RPMI8226 (cell line): ENCODE measurements at places on chromosomes 11 and 22.

- DNase-seq: no peak
Observed at GRCh38 chr22:44396021-44396726, 83.4 kb upstream of the SHISAL1 start.

DNA sequence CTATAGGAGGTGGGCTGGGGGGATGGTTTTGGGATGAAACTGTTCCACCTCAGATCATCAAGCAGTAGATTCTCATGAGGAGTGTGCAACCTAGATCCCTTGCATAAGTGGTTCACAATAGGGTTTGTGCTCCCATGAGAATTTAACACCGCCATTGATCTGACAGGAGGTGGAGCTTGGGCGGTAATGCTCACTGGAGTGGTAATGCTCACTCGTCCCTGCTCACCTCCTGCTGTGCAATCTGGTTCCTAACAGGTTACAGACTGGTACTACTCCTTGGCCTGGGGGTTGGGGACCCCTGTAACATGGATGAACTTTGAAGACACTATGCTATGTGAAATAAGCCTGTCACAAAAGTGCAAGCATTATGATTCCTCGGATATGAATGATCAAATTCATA, 87.0 kb upstream of the CLNS1A start:
- DNase-seq: no peak

GRCh38 chr11:118921929-118922744, 3.6 kb downstream of the BCL9L start:
- DNase-seq: no peak

DNA sequence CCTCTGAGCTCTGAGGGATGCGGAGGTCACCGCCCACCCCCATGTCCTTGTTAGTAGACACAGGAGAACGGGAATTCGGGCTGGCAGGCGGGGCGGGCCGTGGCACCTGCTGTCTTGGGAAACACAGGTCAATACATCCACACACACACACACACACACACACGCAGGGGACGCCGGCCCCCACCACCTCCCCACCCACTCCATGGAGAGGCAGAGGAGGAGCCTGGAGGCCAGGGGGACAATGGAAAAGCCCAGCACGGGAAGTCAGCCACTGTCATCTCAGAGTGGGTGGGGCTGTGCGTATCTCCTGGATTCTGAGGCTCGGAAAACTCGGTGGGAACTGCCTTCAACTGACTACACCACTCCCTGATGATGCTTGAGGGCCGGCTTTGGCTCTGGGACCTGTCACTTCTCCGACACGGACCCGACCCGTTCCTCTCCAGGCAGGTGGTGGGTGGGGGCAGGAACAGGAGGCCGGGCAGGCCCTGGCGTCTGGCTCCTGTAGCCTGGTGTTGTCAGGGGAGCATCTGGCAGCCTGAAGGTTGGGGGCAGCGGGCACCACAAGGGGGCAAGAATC, 18.5 kb upstream of the TMEM184B start:
- DNase-seq: no peak

DNA sequence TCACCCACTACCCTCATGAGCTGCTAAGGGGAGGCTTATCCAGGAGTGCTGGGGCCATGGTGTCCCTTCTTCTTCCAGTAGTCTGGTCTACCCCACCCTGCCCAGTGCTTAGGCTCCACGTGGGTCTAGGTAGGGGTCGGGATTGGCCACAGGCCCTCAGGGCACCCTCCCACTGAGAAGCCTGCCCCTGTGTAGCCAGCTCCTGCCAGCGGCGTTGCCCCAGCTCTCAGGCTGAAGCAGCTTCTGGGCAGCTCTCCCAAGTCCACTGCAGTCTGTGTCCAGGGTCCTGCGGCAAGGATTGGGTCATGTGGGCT, 24.0 kb upstream of the RIC3 start:
- no peak for DNase-seq

DNA sequence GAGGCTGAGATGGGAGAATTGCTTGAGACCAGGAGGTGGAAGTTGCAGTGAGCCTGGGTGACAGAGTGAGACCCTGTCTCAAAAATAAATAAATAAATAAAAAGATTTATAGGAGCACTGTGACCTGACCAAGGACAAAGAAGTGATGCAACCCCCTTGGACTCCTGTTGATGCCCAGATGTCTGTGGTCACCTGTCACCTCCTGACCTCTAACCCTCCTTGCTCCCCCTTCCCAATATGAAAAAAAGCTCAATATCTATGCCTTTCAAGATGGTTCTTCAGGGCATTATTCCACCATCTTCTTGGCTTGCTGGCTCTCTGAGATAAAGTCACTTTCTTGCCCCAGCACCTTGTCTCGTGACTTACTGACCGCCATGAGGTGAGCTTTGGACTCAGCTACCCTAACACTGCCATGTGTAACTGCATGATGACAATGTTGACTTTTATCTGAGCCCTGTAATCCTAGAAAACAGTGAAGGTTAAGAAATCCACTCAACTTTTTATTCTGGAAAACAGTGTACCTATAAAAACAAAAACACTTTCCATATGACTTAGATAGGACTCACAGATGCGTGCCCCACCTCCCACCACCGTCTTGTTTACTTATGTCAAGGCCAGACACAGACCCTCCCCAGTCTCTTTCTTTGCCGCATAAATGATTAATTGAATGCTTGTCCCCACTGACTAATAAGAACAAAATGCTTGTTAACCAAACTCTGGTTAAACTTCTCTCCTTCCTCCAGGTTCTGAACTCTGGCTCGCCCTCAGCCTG, 360.5 kb downstream of the BUD13 start:
- DNase-seq: no peak

GRCh38 chr11:1522081-1522424, 35.5 kb upstream of the MOB2 start:
- no peak for DNase-seq

DNA sequence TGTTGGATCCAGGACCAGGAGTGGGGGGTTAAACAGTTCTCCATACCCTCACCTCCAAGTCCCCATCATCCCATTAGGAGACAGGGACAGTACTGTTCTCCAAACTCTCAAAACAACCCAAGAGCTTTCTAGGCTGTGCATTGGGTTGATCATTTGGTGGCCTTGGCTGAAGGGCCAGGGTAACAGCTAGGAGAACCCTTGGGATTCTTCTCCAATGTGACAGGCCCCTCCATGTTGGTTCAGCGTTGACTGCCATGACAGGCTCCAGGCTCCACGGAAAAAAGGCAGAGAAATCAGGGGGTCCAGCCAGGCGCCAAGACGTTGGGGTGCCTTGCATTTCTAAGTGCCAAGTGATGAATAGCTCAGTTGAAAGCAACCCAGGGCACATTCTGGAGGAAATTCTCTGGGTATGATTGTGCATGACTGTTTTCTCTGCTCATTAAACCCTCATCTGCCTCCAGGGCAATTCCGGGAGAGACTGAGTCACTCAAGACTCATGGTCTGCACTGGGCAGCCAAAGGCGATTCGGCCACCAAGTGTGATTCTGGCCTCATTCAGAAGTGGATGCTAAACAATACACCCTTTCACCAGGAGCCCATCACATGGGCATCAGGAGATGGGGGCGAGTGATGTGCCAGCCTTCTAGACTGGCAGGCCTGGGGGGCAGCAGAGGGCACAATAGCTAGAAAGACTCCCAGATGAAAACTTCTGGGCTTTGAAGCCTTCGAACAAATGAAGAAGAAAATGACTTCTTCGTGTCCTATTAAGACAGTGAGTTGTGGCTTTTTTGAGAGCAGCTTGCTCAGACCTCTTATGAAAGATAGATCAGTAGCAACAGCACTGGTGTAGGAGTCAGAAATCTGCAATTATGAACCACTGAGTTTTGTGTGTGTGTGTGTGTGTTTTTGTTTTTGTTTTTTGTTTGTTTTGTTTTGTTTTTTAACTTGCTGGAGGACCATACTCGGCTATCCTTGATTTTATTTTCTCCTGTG, 27.7 kb downstream of the CD44 start:
- DNase-seq: no peak

DNA sequence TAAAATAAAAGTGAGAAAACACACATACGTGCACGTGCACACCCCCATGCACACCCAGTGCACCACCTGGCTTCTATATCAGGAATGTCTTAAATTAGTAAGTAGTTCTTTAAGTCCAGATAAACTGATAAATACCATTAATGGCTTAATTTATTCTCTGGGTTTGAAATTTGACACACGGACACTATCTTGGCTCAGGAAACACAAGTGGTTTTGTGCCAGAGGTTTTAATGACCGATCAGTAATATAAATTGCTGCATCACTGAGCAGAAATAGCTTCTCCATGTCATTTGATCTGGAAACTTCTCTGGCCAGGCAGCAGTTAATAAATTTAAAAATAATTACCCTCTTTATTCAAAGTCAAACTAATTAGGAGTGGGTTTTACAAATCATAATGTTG, 101.5 kb upstream of the NNMT start:
- DNase-seq: no peak

DNA sequence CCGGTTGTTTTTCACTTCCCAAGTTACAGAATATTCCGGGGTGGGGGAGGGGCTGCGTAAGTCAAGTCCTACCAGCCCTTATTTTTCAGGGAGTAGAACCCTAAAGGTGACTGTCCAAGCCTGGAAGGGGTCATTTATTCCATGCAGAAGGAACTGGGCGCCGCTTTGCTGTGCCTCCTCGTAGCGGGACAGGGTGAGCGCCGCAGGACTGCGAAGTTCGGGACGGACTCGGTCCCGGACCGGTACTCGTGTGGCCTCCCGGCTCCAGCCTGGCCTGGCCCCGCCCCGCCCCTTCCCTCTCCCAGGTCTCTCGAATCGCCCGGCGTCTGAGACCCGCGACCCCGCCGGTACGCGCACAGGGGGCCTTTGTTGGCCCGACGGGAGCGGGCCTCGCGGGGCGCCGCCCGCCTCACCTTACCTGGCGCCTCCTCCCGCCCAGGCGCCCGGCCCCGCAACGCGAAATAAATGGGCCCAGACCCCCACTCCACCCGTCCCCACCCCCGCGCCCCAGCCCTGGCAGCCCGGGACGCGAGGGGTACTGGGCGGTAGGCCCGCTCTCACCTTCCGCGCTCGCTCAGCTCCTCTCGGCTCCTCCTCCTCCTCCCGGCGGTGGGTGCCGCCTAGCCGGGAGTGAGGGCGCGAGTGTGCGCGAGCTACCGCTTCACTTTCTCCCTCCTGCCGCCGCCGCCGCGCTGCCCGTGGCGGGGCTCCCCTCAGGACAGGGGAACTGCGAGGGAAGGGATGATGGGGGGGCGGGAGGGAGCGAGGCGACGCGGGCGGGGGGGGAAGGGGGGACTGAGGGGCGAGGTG, 698 bp downstream of the PAK1 start:
- peak; percentile 49 for DNase-seq

DNA sequence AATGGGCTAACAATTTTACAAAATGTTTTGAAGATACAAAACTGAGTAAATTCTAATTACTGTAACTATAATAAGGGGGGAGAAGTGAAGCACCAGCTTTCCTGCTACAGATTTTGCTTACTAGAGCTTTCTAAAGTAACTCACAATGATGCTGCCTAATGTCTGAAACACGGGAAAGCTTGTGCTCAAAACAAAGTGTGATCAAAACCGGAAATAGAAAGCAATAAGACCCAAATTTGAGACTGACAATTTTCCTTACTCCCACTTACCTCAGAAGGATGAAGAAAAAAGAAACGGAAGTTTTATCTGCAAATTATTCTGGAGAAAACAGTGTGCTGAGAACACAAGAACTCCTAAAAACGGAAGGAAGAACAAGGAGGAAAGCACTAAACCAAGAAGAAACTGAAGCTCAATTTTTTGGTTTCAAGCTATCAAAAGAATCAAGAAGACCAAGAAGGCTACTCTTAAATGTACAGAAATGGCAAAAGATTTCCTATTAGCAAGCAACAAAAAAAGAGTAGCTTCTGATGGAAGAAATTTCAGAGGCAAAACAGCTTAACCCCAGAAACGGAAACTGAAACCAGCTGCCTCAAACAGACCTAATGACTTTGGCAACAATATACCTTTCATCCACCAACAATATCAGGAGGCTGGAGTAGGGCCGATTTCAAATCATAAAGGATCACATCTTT, 33.4 kb downstream of the AMBRA1 start:
- peak; percentile 58 for DNase-seq

DNA sequence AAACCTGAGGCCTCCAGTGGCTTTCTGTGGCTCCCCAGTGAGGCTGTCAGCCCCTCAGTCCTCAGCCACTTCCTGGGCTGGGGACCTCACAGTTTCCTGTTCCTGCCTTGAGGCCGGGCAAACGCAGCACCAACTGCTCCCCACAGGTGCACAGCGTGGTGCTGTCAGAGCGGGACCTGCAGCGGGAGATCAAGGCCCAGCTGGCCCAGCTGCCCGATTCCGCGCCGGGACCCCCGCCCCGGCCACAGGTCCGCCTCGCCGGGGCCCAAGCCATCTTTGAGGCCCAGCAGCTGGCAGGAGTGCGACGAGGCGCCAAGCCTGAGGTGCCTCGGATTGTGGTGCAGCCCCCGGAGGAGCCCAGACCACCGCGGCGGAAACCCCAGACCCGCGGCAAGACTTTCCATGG, 5.4 kb downstream of the TBC1D10C start:
- DNase-seq: peak; percentile 47

DNA sequence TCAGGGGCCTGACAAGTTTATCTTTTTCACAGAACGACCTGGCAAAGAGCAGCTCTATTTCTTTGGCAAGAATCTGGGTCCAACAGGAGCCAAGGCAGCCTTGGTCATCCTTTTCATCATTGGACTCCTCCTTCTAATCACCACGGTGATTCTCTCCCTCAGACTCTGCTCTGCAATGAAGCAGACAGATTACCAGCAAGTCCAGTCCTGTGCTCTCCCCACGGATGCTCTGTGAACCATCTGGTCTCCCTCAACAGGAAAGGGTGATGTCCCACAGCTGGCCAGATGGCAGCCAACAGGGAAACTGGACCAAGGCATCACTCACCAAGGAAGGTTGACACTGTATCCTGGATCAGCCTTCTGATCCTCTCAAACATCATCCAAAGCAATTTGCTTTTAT, 17.0 kb upstream of the PANX1 start:
- DNase-seq: no peak

- no peak for DNase-seq
Observed at GRCh38 chr11:68164437-68164836, 43.2 kb upstream of the CHKA start.

- no peak for DNase-seq
Observed at GRCh38 chr11:10454878-10455631, at the start of gene AMPD3. AMPD3 (plus strand) TSS chr11:10455264; CDS start chr11:10461520, 6,256 bp downstream.

GRCh38 chr11:8082391-8083087, 1.5 kb downstream of the TUB start:
- no peak for DNase-seq

DNA sequence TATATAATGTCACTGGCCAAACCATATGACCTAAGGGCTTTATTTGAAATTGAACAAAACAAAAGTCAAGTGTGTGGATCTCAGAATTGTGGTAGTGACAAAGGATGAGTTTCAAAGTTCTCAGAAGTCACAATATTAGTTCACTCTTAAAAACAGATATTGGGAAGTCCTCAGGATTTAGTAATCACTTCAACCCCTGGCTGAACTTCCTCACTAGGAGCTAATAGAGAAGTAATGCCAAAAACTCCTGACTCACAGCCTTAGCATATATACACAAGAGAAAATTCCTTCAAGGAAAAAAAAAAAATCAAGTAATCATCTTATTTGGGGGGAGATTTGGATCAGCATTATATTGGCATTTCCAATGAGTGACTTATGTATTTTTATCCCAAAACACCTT, 75.6 kb upstream of the APOA1 start:
- no peak for DNase-seq

GRCh38 chr11:46254133-46254491, 23.4 kb upstream of the CREB3L1 start:
- DNase-seq: no peak
